ENCODE measurements at places on chromosomes 13 and 19.
A peak's percentile ranks its signal among the peaks of the same experiment; 100 is the strongest.

- no peak for DNase-seq
Measured at GRCh38 chr19:17671906-17672305, 16.2 kb downstream of the UNC13A start.

DNA sequence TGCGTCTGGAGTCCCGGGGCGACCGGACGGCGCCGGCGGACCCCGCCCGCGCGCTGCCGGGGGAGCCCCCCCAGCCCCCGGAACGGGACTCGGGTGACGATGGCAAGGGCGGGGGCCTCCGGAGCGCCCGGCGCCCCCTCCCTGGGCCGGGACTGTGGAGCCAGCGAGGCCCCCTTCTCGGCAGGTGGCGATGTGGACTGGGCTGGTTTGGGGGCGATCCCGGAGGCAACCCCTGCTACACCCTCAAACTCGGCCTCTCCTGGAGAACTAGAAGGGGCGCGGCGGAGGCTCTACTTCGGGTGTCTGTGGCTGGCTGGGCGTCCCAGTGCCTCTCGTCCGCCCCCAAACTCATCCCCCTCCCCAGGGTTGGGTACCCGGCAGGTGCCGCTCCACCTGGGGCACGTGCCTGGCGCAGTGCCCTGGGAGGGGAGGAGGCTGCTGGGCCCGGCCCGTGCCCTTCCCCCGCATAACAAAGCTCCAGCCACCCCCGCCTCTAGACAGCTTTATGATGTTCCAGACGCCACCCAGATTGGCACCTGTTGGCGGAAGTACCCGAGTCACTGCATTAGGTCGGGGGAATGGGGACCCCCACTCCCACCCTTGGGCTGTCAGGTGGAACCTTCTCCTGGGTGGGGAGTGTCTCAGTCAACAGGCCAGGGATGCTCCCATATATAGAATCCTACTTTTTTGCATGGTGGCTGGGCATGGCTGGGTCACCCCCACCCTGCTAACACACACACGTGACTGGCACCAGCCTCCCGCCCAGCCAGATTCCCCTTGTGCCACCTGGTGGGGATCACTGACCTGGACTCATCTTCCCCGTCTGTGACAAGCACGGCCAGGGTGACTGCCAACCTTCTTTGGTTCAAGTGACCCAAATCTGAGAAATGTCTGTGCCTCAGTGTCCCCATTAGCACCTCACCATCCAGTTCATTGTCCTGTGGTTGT lies 722 bp downstream of the PKN1 start:
- DNase-seq = peak; percentile 41

- DNase-seq = no peak
Measured at GRCh38 chr13:67052550-67053490, 177.3 kb downstream of the PCDH9 start.

DNA sequence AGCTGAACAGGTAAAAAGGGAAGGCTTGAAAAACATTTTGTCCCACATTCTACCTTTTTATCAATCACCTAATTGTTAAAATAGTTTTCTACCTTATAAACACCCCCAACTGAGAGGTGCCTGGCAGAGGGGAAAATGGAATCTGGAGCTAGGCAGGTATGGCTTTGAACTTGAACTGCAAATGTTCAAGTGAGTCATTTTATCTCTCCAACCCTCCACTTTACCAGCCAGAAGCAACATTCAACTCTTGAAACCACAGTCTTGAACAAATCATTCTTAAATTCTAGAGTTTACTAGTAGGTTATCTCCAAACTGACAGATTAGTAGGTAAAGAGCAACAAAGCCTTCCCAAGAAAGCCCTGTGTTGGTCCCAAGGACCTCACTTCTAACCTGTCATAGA lies 116.9 kb downstream of the ABCC4 start:
- no peak for DNase-seq

DNA sequence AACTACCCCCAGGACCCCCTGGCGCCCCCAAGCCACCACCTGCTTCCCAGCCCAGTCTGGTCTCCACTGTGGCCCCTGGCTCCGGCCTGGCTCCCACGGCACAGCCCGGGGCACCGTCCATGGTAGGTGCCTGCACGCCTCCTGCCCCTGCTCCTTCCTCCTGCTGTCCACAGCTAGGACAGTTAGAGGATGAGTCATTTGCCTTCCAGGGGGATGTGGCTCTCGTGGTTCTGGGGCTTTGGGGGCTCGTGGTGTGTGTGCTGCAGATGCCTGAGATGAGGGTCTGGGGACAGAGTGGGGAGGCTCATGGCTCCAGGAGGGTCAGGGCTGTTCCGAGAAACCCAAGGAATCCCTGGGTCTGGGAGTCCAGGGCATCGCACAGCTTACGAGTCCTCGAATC lies 12.7 kb downstream of the MED25 start:
- no peak for DNase-seq

DNA sequence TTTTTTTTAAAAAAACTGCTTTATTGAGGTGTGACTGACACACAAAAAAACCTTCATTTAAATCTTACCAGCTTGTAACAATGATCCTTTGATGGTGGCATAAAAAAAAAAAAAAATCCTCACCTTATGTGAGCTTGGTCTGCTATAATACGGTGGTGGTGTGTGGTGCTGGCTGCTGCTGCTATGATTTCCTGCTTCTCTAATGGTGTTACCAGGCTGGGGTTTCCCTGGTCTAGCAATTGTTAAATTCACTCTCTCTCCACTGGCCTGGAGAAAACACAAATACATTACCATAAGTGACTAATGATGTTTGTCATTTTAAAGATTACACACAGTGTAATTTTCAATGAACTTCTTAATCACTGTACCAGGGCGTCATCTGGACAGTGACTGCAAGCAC lies 60.6 kb downstream of the LNX2 start:
- peak; percentile 51 for DNase-seq

GRCh38 chr19:21883516-21883915 lies 47.5 kb upstream of the ZNF43 start:
- DNase-seq = no peak

GRCh38 chr13:106382534-106382933 lies 152.9 kb downstream of the EFNB2 start:
- no peak for DNase-seq

GRCh38 chr13:53198017-53198416 lies 169.4 kb downstream of the OLFM4 start:
- DNase-seq = no peak

- no peak for DNase-seq
Measured at GRCh38 chr19:56119582-56119978, 1.5 kb downstream of the ZNF787 start.

DNA sequence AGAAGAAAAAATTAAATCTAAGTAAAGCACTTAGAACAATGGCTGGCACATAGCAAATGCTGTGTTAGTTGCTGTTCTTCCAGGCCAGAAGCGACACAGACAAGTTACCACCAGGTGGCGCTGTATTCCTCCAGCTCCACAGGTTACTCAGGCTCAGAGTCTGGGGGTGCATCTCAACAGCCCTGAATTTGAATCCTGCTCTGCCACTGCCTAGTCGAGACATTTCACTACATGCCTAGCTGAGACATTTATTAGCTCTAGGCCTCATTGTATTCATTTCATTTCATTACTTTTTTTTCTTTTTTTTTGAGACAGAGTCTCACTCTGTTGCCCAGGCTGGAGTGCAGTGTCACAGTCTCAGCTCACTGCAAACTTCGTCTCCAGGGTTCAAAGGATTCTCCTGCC lies 16.4 kb upstream of the CYP2B6 start:
- peak; percentile 75 for DNase-seq

GRCh38 chr13:113084094-113084942 lies 21.3 kb upstream of the F7 start:
- DNase-seq = no peak

DNA sequence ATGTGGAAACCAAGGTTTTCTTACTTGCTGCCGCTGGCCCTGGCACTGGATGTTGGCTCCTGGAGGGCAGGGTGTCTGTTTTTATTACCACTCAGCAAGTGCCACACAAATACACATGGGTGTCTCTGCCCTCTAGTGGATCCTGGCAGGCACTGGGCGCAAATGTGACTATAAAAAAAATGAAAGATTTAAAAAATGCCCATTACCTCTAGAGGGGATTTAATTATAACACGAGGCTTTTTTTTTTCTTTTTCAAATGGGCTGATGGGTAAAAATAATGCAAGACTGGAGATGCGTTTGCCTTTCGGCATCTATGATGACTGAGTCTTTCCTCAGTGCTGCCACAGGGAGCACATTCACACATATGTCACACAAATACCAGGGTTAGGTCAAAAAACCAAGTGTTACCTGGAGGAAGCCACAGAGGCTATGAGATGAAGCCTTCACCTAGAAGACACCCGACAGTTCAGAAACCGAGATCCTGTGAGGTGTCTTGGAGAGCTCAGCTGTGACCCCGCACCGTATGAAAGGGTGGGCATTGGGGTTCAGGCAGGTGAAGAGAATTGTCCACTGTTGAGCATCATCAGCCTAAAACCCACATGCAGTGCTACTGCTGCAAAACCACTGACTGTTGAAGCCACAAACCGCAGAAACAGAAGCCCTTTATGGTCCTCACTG lies 25.7 kb downstream of the CHAMP1 start:
- peak; percentile 66 for DNase-seq

DNA sequence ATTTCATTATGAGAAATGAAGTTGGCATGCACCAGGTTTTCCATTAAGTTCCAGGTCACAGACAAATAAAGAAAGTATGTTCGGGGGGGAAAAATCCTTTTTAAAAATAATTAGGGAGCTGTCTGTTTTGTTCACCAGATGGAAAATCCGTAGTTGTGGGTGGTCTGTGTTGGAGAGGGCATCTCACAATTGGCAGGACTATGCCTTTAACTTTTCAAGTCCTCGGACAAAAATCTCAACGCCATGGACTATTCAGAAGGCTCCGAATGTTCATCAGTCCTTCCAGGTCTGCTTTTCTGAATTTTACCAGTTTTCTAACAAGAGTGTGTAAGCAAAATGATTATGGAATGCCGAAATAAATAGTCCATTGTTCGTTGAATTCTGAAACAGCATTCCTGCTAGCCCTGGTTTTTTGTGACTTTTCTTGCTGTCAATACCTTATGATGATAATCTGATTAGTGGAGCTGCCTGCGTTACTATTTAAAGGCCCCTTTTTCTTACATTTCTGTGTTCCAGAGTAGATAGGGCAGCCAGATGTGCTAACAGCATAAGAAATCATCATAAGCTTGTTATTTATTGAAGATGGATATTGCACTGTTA lies 146.9 kb downstream of the TM9SF2 start:
- DNase-seq = no peak

DNA sequence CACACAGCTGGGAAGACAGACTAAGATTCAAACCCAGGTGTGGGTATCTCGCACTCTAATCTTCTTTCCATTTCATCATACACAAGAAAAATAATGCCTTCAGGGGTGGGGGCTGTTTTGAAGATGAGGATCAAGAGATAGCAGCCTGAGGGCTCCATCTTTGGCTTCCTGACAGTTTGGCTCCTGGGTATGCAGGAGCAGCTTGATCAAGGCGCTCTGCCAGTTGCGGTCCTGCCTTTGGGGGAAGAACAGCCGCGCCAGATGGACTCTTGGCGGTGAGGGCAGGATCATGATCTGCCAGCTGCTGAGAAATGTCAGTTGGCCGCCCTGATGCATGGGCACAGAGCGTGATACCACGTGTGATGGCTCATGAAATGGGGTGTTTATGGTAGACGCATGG lies 119.1 kb downstream of the IER2 start:
- no peak for DNase-seq

DNA sequence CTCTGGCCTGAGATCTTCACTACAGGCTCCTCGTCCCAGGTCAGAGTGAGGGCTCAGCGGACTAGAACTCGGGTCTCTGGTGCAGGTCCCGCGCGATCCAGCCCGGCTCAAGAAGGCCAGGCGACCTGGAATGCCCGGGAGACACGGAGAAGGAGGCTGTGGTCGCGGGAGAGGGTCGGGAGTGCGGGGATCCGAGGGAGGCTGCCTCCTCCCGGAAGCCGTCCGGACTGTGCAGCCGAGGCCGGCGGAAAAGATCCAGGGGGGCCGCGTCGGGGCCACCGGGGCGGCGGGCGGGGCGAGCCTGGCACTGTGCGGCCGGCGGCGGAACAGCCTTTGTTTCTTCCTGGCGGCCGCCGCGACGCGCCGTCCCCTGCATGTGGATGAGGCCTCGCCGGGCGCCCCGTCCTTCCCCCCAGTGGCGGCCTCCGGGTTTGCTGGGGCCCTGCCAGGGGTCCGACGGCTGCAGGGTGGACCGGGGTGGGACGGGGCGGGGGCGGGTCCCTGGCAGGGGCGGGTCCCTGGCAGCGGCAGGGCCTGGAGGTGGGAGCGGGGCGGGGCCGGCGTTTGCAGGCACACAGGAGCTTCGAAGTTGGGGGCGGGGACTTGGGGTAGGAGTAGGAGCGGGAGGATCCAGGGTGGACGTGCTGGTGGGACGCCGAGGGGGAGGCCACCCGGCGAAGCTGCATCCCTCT lies 1.0 kb upstream of the SLC7A10 start:
- DNase-seq = no peak

- no peak for DNase-seq
Measured at GRCh38 chr13:50152655-50153309, 137.5 kb downstream of the KCNRG start.

- no peak for DNase-seq
Measured at GRCh38 chr19:13077240-13077639, 25.4 kb downstream of the LYL1 start.

GRCh38 chr19:35177377-35178274 lies 23.1 kb downstream of the FXYD5 start:
- peak; percentile 24 for DNase-seq

- DNase-seq = no peak
Measured at GRCh38 chr13:85819513-85819912, 20.3 kb upstream of the SLITRK6 start.

DNA sequence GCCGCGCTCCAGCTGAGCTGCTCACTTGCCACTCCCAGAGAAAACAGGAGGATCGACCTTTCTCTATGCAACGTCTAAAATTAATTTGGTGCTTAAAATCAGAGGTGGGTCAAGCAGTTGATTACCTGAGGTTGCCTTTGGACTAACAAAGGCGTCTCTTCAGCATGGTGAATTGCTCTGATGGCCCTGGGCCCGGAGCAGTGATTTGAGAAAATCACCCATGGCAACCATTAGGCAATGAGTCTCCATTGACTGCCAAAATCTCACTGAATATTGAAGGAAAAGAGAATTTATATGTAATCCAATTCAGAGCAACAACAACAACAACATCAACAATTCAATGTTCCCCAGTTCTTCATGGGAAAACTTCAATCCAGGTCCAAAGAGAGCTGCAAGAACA lies 61.8 kb downstream of the IRS2 start:
- no peak for DNase-seq

DNA sequence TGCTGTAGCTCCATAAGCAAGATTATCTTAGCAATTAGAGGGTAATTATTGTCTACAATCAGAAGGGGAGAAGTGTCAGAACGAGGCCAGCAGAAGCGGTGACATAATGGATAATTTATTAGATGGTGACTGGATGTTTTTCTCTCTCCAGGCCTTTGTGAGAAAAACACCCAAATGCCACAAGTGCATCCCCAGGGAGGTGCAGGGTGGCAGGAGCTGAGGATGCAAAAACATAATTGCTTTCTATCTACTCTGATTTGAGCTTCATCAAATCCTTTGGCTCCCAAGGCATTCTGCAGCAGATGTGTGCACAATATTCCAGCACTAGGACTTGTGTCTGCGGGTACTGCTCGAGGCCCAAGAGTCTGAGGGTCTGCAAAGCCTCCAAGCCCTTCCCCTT lies 220.1 kb upstream of the SERP2 start:
- DNase-seq = no peak

DNA sequence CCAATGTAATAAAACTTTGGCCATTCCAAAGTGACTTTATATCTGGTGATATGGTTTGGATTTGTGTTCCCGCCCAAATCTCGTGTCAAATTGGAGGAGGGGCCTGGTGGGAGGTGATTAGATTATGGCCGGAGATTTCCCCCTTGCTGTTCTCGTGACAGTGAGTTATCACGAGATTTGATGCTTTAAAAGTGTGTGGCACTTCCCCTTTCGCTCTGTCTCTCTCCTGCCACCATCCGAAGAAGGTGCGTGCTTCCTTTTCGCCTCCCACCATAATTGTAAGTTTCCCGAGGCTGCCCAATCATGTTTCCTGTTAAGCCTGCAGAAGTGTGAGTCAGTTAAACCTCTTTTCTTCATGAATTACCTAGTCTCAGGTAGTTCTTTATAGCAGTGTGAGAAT lies 9.3 kb upstream of the NALCN start:
- no peak for DNase-seq
